Activated CD8-positive, alpha-beta memory T cell treated with anti-CD3 and anti-CD28 coated beads for 4 hours (primary cell): ENCODE measurements at places on chromosomes 5 and 9.
A peak's percentile ranks its signal among the peaks of the same experiment; 100 is the strongest.

DNA sequence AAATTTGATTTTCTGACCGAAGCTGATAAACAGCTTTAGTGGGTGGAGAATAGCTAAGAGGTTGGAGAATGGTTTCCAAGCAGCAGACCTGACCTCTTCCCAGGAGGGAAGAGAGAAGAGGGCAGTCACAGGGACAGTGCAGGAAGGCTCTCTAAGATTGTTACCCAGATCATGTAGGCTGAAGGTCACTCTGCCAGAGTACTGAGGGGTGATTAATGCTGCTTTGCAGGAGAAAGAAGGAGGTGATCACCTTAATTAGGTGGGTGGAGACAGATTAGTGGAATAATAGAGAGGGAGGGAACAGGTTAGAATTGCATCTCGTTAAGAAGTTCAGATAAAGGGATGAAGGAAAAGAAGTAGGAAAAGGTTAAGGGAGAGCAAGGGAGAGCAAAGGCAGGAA lies 440.5 kb downstream of the BRINP1 start:
- no peak for DNase-seq

GRCh38 chr5:115209279-115209678 lies 39.6 kb upstream of the TRIM36 start:
- DNase-seq = peak; percentile 16

GRCh38 chr5:136040746-136041415 lies 12.1 kb downstream of the TGFBI start:
- no peak for DNase-seq

GRCh38 chr9:70073193-70073592 lies 29.5 kb downstream of the MAMDC2 start:
- DNase-seq = no peak

- no peak for DNase-seq
Observed at GRCh38 chr9:130010151-130010988, 32.6 kb downstream of the FNBP1 start.

GRCh38 chr5:74009502-74009901 lies 383.5 kb downstream of the ARHGEF28 start:
- DNase-seq = no peak

- DNase-seq = no peak
Observed at GRCh38 chr9:78821126-78821822, 524.3 kb downstream of the PSAT1 start.

- DNase-seq = no peak
Observed at GRCh38 chr5:178301641-178302040, 69.0 kb upstream of the PHYKPL start.

DNA sequence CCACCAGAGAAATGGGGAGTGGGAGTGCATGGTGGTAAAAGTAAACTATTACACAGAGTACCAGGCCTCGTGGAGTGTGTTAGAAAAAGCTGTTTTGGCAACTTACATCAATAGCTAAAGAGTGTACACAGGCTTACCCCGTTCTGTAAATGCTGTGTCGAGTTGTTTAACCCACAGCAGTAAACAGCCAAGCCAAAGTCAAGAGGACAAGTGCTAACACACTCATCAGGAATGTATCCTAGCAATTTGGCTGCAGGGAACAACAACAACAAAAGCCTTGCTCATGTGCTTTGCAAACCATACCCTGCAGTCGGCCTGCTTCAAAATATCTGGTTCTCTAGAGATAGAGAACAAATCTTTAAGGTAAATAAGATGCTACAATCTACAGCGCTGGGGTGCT lies 15.9 kb downstream of the DAP start:
- no peak for DNase-seq

DNA sequence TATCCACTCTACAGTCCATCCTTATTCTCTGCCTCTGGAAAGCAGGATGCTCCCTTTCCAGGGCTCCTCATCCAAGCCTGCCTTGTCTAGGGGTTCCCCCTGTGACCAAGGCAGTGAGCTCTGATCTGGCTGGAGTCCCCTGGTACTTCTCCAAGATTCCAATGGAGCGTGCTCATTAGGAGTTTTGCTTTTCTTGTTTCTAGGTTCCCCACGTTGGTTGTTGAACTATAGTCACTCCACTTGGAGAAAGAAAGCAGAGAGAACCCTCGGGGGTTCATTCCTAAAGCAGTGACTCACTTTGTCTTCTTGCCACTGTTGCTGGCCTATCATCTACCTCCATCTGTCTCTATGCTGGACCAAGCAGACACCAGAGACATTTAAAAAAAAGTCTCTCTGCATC lies 192.6 kb downstream of the TLE4 start:
- no peak for DNase-seq

- DNase-seq = no peak
Observed at GRCh38 chr5:90558344-90559192, at the start of gene ADGRV1. Gene ADGRV1 (plus strand): TSS chr5:90558797. CDS start chr5:90558896, 99 bp downstream.

GRCh38 chr5:138623053-138623452 lies 47.9 kb upstream of the HSPA9 start:
- no peak for DNase-seq

- no peak for DNase-seq
Observed at GRCh38 chr9:89352874-89353649, 34.8 kb downstream of the SECISBP2 start.

DNA sequence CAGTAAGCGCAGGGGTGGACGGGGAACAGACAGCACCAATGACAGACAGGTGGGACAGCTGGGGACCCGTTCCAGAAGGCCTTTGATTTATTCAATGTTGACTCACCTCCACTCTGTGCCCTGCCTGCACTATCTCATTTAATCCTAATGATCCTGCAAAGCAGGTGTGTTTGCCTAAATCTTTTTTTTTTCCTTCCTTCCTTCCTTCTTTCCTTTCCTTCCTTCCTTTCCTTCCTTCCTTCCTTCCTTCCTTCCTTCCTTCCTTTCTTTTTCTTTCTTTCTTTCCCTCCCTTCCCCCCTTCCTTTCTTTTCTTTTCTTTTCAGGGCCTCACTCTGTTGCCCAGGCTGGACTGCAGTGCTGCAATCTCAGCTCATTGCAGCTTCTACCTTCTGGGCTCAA lies 17.1 kb upstream of the CORO2A start:
- no peak for DNase-seq

DNA sequence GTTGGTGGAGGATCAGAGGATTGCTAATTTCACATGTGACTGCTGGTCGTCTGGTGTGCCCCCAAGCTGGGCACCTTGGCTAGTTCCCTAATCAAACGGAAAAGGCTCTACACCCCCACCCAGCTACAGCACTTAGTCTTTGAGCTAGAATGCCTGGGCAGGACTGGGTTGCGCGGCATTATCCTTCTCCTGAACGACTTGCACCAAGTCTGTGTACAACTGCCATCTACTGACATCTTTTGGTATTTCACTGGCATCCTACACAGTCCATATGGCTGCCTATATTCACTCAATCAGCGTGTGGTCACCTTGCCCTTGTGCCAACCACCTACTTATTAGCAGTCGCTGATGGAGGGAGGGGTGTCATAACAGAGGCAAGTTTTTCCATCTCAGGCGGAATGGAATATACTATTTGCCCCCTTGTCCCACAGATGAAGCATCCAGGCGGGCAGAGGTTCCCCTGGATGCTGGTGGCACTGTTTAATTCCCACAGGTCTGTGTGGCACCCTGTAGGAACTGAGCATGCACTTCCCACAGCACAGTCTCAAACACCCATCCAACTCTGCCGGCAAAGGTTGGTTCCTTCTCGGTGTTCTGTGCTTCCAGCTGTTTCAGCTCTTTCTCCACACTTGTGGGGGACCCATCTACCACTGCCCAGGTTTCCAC lies 150.1 kb downstream of the OSTF1 start:
- no peak for DNase-seq

GRCh38 chr5:96868603-96869371 lies 7.5 kb upstream of the ERAP2 start:
- no peak for DNase-seq

GRCh38 chr9:90807006-90807405 lies 5.4 kb downstream of the SYK start:
- DNase-seq = no peak

- no peak for DNase-seq
Observed at GRCh38 chr9:105608721-105609598, 51.0 kb downstream of the FKTN start.

GRCh38 chr9:20382460-20383071 lies 239.7 kb downstream of the MLLT3 start:
- no peak for DNase-seq

DNA sequence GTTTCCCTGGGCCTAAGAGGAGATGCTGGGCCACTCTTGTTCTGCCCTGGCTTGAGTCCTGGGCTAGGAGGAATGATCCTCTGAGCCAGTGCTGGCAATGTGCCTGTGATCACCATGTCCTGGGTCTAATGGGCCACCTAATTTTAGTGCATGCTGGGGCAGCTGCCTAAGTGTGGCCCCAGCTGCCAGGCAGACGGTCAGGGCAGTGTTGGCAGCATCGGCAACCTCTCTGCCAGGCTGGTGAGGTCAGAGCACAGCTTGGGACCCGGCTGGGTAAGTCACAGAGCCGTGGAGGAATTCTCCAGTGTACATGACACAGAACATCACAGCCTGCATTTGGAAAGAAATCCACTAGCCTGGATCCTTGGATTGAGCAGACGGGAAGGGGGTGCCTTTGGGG lies 21.4 kb upstream of the PITX1 start:
- DNase-seq = no peak

GRCh38 chr5:124649491-124650146 lies 96.8 kb downstream of the ZNF608 start:
- peak; percentile 26 for DNase-seq

DNA sequence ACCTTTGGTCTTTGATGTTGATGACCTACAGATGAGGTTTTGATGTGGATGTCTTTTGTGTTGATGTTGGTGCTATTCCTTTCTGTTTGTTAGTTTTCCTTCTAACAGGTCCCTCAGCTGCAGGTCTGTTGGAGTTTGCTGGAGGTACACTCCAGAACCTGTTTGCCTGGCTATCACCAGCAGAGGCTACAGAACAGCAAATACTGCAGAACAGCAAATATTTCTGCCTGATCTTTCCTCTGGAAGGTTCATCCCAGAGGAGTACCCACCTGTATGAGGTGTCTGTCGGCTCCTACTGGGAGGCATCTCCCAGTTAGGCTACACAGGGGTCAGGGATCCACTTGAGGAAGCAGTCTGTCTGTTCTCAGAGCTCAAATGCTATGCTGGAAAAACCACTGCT lies 694.5 kb upstream of the CDH6 start:
- DNase-seq = no peak

- no peak for DNase-seq
Observed at GRCh38 chr5:112257976-112258375, 161.1 kb downstream of the EPB41L4A start.

DNA sequence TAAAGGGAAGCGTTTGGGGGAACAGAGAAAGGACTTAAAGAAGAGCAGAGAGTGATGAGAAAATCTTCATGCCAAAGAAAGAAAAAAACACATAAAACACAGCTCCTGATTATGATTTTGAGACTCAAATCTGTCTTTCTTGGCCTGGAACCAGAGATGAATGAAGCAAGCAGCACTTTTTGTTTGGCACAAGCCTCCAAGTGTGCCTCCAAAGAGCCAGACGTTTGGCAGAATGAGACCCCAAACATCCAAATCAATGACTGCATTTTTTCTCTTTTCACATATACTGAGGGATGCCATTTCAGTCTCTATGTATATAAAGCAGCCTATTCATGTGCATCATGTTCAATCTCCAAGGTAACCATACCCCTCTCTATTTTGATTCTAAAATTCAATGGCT lies 424.2 kb downstream of the TUSC1 start:
- DNase-seq = no peak

- no peak for DNase-seq
Observed at GRCh38 chr9:13992138-13993088, 321.5 kb downstream of the NFIB start.

- DNase-seq = no peak
Observed at GRCh38 chr5:159040181-159040580, 59.5 kb downstream of the EBF1 start.

DNA sequence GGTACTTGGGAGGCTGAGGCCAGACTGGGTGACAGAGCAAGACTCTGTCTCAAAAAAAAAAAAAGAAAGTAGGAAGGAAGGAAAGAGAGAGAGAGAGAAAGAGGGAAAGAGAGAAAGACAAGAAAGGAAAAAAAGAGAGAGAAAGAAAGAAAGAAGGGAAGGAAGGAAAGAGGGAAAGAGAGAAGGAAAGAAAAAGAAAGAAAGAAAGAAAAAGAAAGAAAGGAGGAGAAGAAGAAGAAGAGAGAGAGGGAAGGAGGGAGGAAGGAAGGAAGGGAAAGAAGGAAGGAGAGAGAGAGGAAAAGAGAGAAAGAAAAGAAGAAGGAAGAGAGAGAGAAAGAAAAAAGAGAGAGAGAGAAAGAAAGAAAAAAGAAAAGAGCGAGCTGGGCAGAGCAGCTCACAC lies 3.1 kb upstream of the ZER1 start:
- no peak for DNase-seq

DNA sequence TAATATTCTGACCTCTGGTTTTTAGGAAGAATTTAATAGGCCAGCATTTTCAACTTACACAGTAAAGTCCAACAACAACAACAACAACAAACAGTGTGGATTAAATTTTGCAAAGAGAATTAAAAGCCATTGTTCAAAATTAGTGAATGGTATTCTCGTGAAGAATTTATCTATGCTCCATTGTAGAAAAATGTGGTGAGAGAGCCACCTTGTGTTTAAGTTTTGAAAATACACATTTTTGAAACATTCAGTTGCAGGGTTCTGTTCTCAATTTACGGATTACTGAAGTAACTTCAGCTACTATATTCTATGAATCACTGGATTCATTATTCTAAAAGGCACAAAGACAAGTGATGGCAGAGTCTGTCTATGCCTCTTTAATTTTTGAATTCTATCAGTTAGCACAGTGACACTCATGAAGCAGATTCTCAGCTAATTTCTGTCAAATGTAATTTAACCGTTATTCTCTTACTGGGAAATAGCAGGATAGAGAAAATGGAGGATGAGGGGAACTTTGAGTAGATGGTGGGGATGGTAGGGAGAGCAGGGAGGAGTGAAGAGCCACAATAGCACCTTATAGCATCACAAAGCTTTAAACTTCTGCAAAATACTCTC lies 11.0 kb downstream of the CCDC152 start:
- no peak for DNase-seq

DNA sequence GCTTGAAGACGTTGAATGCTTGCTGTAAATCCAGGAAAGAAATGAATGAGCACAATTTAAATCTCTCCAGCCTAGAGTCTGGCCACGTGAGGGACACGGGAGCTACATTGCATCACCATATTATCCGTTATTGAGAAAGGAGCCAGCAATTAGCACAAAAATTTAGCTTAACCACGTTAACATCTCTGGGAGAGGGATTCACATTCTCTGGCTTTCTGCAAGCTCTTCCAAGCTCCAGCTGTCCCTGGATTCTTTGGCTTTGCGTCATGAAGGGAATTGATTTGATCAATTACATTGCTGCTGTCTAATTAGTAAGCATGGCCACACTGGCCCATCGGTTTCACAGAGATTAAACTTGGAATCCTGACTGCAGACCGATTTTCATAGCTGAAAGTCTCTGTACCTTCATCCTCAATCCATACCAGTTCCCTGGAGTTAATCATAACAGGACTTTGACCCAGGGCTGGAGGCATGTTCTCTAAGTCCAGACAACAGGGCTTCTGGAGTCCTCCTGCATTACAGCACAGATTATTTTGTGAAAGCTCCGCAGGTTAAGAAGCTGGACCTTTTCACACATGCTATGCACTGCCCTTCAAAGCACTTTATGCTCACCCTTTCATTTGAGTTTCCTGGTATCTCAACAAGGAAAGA lies 31.6 kb downstream of the ADRA1B start:
- DNase-seq = no peak
